ENCODE measurements at places on chromosomes 12 and 14.

GRCh38 chr14:100165376-100165775 is 5.9 kb upstream of the DEGS2 start:
- DNase-seq: no peak

GRCh38 chr12:31797230-31797872 is 68.5 kb upstream of the AMN1 start:
- no peak for DNase-seq

DNA sequence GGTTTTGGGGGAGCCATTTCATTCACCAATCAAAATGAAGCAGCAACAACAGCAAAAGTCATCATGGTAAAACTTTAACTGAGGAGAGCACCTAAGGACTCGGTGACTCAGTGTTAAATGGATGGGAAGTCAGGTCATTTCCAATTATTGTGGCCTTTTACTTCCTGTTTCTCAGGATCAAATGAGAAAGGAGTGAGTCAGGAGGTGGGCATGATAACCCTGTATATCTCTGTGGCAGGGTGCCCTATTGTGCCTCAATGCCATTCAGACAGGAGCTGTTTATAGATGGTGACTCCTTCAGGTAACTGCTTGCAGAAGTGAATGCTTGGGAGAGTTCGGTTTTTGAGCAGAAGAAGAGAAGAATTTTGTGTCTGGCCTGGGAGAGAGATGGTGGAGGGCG is 135.5 kb upstream of the CPM start:
- no peak for DNase-seq

DNA sequence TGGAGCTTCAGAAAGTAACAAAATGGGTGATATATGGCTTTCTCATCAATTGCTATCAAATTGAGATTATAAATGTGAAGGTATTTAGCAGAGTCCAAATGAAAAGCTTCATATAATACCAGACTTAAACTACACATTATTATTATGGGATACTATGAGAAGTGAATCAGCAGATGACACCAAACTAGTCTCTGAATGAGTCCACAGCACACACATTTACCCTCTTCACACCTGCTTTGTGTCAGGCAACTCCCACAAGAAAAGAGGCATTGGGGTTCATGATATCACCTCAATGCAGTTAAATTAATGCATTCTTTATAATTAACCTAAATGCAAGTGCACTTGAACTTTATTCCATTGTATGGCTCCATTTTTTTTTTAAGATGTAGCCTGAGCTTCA is 330.5 kb downstream of the BCL11B start:
- DNase-seq: no peak

GRCh38 chr12:53219956-53220693 is 11.9 kb downstream of the RARG start:
- peak; percentile 55 for DNase-seq

DNA sequence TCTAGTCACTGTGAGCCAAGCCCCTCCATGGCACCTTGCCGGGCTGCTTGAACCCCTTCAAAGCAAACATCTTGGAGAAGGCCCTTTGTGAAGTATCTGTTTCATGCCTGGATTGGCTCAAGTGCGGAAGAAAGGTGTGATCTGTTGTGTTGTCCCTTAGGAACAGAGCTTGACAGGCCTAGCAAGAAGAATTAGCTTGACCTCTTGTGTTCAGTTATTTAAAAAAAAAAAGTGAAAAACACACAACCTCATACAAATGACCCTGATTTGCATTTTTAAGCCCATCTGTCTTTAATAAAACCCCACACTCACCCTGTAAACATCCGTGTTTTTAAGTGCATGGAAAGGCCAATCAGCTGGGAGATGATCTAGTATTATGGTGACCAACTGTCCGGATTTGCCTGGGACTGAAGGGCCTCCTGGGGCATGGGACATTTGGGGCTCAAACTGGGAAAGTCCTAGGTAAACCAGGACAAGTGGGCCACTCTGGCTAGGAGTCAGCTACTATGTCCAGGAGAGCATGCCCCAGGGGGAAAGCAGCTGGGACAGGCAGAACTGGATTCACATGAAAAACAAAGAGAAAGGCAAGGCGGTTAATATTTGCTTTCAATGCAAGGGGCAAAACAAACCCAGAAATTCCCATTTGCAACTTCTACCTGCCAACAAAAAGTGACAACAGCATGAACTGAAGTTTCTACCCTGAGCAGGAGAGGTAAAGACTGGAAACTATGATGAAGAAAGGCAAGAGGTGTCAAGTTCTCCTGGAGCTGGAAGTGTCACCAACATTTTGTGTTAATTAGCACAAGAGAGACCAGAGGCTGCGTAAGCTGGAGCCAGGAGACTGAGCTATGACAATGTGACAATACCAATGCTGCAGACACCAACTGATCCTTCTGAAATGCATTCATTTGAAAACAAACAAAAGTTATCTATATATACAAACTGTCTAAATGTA is 78.6 kb downstream of the CLMN start:
- no peak for DNase-seq

DNA sequence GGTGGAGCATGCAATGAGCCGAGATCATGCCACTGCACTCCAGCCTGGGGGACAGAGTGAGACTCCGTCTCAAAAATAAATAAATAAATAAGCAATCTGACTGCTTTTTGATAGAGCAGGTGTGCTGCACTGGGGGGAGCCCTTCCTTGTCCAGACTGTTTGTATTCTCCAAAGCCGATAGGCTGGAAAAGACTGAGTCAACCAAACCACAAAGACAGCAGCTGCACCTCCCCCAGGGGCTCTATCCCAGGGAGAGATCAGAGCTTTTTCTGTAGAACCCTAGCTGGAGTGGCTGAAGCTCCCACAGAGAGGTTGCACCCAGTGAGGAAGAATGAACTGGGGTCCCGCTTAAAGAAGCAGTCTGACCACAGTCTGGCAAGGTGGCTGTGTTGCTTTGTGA is 45.8 kb upstream of the LALBA start:
- DNase-seq: no peak
